Fibroblast of skin of left biceps (primary cell): ENCODE measurements at places on chromosomes 2 and 18.

- DNase-seq, result no peak
Measured at GRCh38 chr2:134217924-134218323, 35.9 kb upstream of the MGAT5 start.

GRCh38 chr2:47264143-47264542, 109.0 kb upstream of the STPG4 start:
- DNase-seq, result no peak

- DNase-seq, result no peak
Measured at GRCh38 chr2:5970347-5970746, 278.2 kb downstream of the SOX11 start.

DNA sequence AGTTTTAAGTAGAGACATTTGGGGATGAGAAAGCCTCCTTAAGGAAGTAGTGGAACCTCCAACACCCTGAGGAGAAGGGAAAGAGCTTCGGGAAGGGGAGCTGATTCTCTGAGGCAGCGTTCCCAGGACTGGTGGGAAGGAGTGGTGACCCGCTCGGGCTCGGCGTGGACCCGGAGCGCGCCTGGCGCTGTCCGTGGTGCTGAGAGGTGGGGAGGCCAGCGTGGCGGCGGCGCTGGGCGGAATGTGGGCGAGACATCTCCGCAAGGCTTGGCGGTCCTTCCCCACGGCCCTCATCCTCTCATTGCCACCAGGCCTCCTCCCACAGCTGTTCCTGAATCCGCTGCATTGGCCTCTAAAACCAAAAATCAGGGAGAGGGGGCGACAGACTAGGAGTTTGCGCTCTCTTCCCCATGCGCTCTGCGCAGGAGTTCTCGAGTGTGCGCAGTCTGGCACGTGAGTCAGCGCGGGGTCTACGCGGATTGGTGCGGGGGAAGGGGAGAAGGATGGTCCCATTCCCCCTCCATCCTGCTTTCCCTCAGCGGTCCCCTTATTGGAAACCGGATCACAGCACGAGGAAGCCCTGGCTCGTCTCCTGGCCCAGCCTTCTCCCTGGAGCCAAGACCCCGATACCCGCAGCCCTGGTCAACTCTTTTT, 857 bp downstream of the RESP18 start:
- DNase-seq, result no peak

DNA sequence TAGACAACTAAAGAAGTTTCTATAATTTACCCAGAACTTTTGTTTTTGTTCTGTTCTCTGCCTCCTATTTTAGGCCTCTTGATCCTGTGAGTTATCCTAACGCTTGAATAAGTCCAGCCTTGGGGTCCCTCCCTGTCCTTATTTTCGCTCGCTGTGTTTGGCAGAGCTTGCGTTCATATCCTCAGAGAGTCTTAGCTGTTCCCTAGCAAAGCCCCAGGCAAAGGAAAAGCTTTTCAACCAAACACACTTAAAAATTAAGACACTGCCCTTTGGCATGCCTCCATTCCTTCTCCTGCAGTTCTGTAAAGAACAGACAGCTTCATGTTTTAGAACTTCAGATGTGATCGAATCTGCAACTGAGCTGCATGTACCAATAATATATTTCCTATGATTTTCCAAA, 517.2 kb downstream of the SUCLG1 start:
- no peak for DNase-seq

DNA sequence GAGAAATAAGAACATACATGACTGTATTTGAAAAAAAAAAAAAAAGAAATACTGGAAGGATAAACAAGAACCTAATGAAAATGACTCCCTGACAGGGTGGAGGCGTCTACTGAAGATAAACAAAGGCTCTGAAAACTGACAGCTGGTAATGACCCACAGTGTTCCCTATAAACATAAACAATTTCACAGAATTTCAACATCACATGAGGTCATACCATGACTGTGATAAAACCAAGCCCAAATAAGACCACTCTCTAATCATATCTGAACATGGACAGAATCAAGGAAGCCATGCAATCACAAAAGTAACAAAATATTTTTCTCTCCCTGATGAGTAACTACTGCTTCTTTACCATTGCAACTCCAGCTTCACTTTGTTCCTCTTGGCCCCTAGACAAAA, 159.3 kb downstream of the FAM124B start:
- DNase-seq, result no peak

GRCh38 chr2:232901736-232902578, 31.9 kb downstream of the SNORC start:
- peak; percentile 40 for DNase-seq

DNA sequence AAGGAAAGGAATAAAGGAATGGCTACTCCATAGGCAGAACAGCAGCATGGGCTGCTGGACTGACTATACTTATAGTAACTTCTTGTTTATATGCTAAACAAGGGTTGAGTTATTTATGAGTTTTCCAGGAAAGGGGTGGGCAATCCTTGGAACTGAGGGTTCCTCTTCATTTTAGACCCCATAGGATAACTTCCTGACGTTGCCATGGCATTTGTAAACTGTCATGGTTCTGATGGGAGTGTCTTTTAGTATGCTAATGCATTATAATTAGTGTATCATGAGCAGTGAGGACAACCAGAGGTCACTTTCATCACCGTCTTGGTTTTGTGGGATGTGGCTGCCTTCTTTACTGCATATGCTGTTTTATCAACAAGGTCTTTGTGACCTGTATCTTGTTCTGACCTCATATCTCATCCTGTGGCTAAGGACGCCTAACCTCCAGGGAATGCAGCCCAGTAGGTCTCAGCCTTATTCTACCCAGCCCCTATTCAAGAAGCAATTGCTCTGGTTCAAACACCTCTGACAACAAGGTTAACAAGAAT, 98.6 kb upstream of the CABLES1 start:
- no peak for DNase-seq

- no peak for DNase-seq
Measured at GRCh38 chr2:174846218-174846617, 81.9 kb upstream of the CHRNA1 start.

- DNase-seq, result no peak
Measured at GRCh38 chr2:135951041-135951583, 34.3 kb downstream of the DARS1 start.

DNA sequence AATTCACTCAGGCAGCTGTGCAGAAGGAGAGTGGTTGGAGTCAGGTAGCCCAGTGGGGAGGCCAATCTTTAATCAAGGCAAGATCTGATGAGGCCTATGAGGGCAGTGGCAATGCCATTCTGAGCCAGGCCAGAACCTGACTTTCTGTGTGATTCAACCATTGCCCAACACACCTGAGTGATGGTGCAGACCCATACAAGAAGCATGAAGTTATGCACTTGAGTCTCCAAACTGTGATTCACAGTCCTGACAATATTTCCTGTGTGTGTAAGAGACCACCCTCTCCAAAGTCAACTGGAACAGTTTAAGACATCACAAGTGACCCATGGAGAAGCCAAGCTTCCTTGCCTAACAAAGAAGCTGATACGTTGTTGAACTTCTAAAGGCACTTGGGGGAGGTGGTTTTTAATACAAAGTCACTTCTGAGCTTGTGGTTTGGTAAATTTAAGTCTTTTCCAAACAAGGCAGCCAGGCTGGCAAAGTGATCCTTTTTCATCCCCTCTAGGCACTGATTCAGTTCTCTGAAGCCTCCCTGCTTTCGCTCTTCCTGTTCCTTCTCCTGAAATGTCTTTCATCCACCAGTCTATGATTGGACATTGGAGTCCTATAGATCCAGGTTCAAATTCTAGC, 49.0 kb downstream of the VSNL1 start:
- no peak for DNase-seq

DNA sequence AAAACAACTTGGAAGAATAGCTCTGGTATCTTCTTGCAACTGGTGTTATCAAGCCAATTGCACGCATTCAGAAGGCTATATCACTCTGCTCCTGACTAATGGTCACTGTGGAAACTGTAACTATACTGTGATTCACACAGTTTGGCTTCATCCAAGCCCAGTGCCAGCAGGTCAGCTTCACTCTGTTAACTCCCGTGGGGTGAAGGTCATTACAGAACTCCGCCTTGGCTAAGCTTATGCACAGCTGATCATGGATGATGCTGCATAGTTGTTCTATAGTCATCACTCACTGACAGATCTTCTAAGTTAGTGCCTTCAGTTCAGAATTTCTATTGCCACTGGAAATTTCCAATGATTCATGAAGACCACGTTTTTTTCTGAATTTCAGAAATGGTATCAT, 497.2 kb upstream of the NETO1 start:
- no peak for DNase-seq

GRCh38 chr2:69943843-69944525, 17.4 kb downstream of the ASPRV1 start:
- DNase-seq, result no peak

DNA sequence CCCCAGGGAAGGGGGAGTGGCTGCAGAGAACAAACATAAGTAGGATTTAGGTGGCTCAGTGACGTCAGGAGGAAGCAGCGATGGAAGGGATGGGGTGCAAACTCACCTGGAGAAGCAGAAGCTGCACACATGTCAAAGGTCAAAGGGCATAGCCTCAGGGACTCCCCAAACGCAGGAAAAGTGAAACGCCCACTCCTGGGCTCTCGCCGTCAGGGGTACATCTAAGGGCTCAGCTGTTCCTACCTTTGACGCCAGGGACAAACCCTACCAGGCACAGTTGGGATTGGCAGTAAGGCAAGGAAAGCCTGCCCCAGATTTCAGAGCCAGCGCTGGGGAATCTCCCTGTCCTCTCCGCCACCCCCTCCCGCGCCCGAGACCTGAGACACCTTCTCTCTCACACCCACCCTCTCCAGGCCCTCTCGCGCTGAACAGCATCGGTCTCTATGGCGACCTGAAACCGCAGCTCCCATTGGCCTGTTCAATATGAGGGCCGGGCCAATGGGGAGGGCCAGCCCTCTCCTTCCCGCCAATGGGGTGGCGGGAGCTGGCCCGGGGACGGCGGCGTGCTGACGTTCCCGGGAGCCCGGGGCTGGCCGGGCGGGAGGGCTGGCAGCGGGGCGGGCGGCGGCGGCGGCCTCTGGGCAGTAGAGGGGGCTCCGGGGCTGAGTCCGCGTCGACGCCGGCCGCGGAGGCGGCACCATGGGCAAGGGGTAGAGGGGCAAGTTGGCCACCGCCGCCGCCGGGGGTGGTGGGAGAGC, at the start of the genes CCDC148 and PKP4:
CCDC148 (minus strand) TSS at position 445 of the 758 bp plus-strand sequence; CDS start at position 131, 314 bp downstream.
PKP4 (plus strand) TSS at position 644 of the 758 bp plus-strand sequence. CDS start 76,233 bp downstream, outside the sequence.
- peak; percentile 82 for DNase-seq

DNA sequence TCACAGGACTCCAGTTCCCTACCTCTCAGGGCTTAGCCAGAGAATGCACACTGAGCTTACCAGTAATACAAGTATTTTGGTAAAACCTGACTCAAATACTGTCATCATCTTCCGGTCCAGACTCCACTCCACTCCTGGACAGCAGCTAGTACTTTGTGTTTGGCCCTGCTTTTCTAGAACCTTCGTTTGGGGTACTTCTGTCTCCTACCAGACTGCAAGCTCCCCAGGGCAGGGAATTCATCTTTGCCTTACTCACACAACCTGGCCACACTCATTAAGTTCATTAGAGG, 108.9 kb upstream of the CDC42EP3 start:
- DNase-seq, result no peak

- DNase-seq, result no peak
Measured at GRCh38 chr2:159832026-159832425, 34.0 kb upstream of the CD302 start.

DNA sequence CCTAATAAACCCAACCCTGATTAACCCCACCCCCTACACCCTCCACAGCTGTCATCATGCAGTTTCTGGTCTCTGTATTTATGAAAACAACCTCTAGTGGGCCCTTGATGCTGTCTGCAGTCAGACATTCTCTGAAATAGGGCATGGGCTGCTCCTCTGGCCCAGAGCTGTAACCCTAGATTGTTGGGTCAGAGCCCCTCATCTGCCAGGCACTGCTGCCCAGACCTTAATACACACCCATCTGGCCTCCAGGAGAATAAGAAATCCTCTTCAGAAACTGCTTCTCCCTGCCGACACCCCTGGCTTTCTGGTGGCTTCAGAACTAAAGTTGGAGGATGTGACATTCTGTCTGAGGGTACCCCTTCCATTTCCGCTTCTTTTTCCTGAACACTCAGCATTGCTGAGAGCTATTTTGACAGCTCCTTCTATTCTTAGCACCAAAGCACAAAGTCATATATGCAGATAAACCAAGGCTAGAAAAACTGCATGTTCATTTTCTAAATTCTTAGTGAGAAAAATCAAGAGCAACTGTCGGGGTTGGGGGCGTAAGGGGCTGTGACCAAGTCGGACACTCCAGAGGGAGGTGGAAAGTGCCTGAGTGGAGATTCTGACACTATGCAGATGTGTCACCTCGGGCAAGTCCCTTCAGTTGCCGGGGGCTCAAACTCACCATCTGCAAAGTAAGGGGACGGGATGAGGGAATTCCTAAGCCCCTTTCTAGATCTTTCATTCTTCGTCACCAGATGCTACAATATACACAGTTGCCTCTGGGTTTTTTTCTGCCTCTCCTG, 28.7 kb downstream of the SRSF7 start:
- DNase-seq, result no peak

- no peak for DNase-seq
Measured at GRCh38 chr2:54986264-54986663, 64.0 kb downstream of the RTN4 start.

GRCh38 chr2:179932786-179933185, 71.4 kb upstream of the ZNF385B start:
- no peak for DNase-seq

- DNase-seq, result no peak
Measured at GRCh38 chr18:56202678-56203077, 435.7 kb downstream of the TXNL1 start.

DNA sequence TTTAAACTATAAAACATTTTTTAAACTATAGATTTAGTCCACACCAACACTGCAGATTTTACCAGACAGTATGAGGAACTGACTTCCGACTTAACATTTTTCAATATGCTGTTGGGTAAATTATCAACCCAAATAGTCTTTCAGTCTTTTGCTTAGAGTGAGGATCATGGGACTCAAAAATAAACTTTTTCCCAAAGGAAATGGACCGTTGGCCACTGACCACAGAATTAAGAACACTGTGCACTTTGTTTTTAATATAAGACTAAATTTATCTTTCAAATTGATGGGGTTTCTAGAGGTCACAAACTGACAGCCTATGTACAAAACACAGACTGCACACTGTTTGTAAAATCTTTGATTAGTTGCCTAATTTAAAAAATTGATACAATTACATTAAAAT, 44.9 kb downstream of the FIGN start:
- DNase-seq, result no peak

DNA sequence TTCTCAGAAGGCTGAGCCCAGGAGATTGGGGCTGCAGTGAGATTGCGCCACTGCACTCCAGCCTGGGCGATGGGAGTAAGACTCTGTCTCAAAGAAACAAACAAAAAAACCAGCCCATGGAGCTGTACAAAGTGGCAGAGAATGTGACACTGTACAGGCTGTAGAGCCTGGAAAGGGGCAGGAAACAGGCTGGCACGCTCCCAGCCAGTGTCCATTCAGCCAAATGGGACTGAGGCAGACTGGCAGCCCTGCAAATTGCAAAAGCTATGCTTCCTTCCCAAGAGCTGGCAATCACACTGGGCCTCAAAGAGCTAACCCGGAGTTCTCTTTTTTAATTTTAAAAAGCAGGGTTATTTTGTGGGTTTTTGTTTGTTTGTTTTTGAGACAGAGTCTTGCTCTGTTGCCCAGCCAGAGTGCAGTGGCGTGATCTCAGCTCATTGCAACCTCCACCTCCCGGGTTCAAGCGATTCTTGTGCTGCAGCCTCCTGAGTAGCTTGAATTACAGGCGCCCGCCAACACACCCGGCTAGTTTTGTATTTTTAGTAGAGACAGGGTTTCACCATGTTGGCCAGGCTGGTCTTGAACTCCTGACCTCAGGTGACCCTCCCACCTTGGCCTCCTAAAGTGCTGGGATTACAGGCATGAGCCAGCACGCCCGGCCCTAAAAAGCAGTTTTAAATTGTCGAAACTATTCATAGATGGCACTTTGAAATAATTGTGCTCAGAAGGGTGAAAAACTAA, 42.8 kb downstream of the SCRN3 start:
- DNase-seq, result no peak

- no peak for DNase-seq
Measured at GRCh38 chr2:176189681-176190641, 1.5 kb downstream of the HOXD1 start.
